ENCODE measurements at places on chromosomes 11 and 22.

GRCh38 chr22:45058622-45058912 lies 48.8 kb upstream of the PHF21B start:
- DNase-seq, result no peak

DNA sequence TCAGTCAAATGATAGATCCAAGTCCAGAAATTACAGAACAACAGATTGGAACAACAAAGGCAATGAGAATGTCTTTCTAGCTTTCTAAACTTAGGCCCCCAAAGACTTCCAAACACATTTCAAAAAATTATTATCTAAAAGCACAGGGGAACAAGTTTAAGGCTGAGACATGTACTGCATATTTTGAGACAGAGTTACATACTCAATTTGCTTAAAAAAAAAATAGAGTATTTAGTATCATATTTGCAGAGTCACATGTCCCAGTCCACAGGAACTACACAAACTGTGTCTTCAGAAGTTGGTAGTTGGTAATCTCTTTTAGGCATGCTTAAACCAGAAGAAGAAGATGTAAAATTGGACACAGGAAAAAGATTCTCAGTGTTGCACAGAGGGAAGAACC lies 127.2 kb downstream of the MAML2 start:
- no peak for DNase-seq

DNA sequence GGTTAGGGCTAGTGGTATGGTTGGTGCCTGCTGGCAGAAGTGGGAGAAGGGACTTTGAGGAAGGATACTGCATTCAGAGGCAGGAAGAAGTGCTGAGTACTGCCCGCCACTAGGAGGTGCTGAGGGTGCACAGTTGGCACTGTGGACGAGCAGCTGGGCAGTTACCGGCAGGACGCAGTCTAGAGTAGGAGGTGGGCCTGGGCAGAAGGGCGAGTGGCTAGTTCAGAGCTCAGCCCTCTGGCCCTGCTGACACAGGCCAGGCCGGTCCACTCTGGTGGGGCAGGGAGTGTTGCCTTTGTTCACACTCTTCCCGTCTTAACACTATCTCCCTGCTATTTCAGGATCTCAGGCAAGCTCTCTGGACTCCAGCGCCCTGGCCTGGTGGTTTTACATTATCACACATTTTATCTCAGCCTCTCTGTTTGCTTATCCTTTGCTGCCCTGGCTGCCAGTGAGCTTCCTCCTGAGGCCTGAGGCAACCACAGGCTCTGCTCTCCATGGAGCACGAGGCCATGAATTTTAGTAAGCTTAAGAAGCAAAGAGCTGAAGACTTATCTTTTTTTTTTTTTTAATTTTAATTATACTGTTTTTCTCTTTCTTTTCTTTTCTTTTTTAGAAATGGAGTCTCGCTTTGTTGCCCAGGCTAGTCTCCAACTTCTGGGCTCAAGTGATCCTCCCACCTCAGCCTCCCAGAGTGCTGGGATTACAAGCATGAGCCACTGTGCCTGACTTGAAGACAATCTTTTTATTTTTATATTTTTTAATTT lies 26.9 kb downstream of the SNAP29 start:
- peak; percentile 85 for DNase-seq

DNA sequence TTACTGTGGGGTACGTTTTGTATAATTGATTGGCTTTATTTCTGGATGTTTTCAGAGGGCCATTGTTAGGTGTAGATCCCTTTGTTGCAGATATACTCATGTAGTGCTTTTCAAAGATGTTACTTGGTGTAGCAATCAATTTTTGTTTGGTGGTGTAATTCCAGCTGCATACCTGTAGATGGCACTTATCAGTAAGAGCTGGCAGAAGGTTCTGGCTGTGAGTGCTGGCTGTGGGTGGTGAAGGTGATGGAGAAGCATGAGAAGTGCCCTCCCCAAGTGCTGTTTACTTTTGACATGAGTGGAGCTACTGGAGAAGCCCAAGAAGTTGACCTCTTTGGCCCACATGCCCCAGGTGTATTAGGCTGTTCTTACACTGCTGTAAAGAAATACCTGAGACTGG lies 1074.9 kb downstream of the FAM181B start:
- DNase-seq, result peak; percentile 42

DNA sequence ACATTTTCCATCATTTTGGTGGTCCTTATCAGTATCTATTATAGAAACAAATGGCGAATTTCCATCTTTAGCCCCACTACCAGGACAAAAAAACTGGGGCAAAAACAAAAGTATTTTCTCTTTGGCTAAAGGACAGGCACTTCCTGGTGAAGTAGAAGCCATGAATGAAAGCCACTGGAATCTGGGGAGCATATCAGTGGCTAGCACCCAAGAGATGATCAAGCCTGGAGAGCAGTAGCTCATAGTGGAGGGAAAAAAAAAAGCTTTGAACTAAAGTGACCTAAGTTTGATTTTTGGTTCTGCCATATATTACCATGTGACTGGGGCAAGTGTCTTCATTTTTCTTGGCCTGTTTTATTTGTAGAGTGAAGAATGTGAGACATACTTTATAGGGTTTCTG lies 272.3 kb downstream of the GUCY1A2 start:
- no peak for DNase-seq

DNA sequence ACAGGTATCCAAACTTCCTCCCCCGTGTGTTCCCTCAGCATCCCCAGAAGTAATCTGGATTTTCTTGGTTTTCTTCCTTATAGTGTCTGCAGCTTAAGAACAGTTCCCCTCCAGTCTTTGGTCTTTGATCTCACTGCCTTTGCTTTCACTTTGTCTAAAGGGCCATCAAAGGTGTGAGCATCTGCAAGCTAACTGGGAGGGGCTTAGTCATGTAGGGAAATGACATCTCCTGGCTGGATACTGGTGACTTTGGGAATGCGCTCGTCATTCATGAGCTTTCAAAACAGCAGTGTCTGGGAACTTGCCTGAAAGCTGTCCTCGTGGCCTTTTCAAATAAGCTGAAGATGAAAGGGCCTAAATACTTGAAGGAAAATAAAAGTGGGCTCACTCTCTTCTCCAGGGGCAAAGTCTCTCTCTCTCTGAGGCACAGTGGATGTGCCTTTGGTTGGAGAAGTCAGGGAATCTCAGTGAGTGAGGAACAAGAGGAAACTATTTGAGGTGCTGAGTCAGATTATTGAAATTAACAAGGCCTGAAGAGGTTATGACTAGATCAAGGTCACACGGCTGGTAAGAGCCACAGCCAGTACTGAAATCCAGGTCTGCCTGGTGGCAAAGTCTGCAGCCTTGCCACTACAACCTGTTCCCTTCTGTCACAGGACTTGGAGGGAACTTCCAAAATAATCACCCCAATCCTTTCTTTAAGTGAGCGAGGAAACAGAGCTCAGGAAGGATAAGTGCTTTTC lies 45.6 kb upstream of the TENM4 start:
- no peak for DNase-seq

GRCh38 chr22:35514366-35514765 lies 26.3 kb upstream of the RASD2 start:
- DNase-seq, result no peak

DNA sequence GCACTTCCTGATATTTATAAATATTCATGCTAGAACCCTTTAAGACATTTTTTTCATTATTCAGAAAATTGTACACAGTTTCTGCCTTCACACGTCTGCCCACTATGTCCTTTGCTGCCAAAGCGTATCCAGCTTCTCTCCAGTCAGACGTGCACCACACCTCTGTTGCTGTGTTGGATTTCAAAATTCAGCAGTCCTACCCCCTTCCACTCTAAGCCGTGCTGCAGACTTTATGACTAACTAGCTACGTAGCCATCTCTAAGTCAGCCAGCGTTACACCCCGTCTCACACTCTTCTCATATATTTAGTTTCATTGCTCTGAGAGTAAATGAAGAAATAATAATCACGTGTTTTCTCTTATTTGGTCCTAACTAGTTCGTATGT lies 28.2 kb upstream of the OPCML start:
- DNase-seq, result peak; percentile 6

DNA sequence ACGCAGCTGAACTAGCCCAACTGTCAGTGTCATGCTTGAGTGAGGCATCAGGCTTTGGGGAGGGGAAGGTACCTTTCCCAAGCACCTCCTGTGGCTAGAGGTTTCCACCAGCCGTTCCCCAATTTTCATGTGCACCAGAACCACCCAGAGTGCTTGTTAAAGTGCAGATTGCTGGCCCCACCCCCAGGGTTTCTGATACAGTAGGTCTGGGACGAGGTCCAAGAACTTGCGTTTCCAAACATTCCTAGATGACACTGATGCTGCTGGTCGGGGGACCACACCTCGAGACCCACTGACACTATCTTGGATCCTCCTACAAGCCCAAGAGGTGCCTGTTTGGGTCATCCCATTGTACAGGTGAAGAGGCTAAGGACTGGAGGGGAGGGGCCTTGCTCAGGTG lies 59.8 kb downstream of the PDE2A start:
- DNase-seq, result no peak

GRCh38 chr22:37022483-37023337 lies 3.2 kb downstream of the MPST start:
- no peak for DNase-seq

- DNase-seq, result no peak
Observed at GRCh38 chr22:44828193-44828592, 75.8 kb downstream of the ARHGAP8 start.

- no peak for DNase-seq
Observed at GRCh38 chr22:26918226-26918625, 260.8 kb downstream of the MIAT start.

DNA sequence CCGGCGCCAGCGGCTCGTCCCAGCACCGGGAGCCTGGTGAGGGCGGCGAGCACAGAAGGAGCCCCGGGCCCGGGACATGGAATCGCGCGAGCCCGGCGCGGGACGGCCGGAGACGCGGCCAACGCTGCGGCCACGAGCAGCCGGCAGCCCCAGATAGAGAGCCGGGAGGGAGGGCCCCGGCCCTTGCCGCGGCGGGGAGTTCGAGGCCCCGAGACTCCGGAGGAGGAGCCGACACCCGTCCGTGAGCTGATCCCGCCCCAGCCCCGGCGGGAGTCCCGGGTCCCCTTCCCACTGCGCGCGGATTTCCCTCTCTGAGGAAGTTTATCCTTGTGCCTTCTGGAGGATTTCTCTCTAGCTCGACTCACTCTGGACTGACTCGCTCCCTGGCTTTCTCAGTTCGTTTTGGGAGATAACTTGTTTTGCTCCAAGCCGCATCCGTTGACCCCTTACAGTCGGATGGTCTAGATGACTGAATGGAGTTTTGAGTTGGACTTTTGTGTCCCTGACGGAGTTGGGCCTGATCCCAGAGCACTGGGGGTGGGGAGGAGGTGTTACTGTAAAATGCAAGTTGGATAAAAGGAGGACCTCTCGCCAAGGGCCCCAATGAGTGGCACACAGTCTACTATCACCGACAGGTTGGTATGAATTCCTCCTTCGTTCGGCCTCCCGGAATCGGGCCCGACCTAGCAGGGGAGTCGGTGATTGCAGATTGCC lies 585 bp downstream of the ARHGEF12 start:
- DNase-seq, result no peak

- DNase-seq, result no peak
Observed at GRCh38 chr11:127362754-127363308, 362.3 kb upstream of the KIRREL3 start.

DNA sequence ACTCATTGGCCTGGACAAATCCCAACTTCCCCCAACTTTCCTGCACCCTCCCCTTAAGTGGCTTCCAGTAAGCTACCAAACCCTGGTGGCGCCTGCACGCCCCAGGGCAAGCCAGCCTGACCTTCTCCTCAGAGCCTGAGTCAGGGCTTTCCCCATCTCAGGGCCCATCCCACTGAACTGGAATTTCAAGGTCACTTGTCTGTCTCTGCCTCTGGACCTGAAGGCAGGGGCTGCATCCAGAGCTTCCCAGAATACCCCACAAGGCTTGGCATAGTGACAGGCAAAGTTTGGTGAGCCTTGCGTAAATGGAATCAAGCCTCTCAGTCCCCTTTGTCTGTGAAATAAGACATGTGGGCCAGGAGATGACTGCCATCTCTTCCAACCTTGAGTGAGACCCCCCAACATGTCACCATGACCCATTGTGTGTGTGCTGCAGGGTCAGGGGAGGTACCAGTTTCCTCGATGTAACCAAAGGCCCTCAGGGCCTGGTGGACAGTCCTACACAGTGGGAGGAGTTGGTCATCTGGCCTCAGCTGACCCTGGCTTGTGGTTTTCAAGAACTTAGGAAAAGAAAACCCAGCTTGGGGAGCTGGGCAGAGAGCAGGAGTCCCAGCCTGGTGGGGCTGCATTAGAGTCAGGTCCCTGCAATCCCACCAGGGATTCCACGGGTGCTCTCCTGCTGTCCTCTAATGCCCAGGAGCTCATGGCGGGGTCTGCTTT lies 8.9 kb downstream of the ALX4 start:
- DNase-seq, result no peak

DNA sequence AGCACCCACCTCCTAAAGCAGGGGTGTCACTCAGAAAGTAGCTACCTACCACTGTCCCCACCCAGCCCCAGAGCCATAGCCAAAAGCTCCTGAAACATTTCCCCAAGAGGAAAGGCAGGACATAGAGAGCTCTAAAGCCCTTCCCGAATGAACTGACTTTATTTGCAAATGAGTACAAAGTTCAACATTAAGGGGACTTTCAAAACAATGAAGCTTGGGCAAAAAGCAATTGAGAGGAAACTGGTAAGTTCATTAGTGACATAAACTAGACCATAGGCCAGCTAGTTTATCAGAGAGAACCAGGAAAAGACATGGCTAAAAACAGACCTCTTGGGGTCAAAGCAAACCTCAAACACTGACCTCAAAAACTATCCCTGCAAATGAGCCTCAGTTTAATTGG lies 72.7 kb downstream of the IGLL5 start:
- DNase-seq, result no peak

- no peak for DNase-seq
Observed at GRCh38 chr11:129006161-129006560, 63.5 kb upstream of the TP53AIP1 start.

DNA sequence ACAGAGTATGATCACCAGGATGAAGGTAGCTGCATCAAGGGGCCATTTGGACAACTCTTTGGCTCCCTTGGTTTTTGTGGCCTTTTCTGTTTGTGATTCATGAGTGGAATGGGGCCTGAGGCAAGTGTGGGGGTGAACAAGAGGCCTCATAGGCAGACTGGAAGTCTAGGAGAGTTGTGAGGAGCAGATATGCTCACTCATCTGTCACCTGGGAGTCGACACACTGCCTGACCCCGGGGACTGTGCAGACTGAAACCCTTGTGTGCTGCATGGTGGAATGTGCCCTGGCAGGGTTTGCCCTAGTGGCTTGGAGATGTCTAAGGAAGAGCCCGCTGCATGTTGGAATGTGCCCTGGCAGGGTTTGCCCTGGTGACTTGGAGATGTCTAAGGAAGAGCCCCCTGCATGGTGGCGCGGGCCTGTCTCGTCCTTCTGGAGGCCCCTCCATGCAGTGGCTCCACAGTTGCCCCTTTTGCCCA lies 60.0 kb downstream of the MED15 start:
- no peak for DNase-seq

DNA sequence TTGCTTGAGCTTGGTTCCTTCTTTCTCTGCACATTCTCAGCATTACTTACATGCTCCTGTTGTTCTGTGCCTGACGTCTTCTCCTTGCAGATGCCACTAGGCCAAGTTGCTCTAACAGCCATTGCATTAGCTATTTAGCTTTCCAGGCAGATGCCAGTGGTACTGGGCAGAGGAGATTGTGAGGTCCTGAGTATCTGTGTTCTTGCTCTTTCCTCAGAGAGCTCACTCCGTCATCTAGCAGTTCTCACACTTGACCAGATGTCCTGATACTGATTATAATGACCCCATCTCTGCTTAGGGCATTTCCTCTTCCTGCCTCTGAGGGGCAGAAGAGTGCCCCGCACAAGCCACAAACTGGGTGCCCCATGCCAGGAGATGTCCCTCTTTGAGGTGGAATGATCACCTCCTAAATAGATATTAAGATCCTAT lies 30.7 kb downstream of the ARHGAP1 start:
- DNase-seq, result peak; percentile 67

Data from MV-4-11 (cell line).